ENCODE measurements at places on chromosomes 3 and 15.
A peak's percentile ranks its signal among the peaks of the same experiment; 100 is the strongest.

DNA sequence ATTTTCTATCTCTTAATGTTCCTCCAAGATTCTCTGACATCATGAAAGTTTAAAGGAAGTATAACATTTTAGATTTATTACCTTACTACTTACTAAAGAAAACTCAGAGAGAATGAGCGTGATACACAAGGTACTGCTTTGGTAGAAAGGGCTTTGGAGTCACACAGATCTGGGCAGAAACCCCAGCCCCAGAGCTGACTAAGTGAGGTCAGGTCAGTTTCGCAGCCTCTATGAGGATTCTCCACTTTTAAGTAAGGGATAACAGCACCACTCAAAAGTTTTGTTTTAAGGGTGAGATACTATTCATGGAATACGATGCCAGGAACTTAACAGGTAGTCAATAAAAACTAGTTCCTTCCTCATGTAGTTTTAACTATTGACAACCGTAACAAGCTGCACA, 76.1 kb downstream of the CLDN11 start:
- DNase-seq = no peak

GRCh38 chr3:169923189-169923588, 11.8 kb downstream of the SAMD7 start:
- DNase-seq = no peak

GRCh38 chr3:145776782-145777408, 384.1 kb downstream of the PLOD2 start:
- no peak for DNase-seq

- DNase-seq = no peak
These were observed 140.5 kb upstream of the SGO1 start for GRCh38 chr3:20326541-20326940.

GRCh38 chr3:128074851-128075521, 22.7 kb downstream of the SEC61A1 start:
- DNase-seq = no peak

DNA sequence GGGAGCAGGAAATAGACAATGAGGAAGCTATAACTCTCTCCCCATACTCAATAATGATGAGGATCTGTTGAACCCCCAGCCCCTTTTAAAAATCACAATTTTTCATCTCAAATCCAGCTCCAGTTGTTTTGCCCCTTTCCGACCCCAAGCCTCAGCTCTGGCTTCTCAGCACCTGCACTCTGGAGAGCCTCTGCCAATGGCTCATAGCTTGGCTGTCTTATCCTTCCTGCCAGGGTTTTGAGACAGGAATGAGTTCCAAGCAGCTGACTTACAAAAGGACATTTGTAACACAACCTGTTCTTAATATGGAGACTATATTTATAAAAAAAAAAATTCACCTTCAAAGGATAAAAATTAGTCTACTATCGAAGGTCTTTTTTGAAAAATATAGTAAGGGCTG, 105.9 kb upstream of the NEDD4 start:
- DNase-seq = no peak

- DNase-seq = no peak
These were observed 203.3 kb downstream of the FEZF2 start for GRCh38 chr3:62169906-62170660.

GRCh38 chr3:161946443-161946960, 449.9 kb downstream of the OTOL1 start:
- DNase-seq = no peak

DNA sequence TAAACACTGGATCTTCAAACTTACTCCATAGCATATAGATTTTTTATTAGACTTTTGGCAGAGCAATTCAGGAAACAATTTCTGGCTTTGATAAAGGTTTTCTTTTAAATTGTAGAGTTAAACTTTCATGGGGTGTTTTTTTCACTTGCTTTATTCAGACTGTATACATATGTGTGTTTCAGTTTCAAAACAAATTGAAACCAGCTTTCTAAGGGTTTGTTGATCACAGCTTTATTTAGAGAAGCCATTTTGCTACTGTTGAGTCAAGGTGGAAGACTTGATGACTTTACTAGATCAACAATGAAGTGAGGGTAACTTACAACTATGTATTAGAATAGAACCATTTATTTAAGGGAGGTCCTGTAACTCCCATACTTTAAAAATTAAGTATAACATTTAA, 6.2 kb downstream of the UBE2E1 start:
- DNase-seq = no peak

- no peak for DNase-seq
These were observed 12.2 kb downstream of the FEM1B start for GRCh38 chr15:68289621-68290352.

GRCh38 chr3:15268033-15268631, 62.1 kb downstream of the CAPN7 start:
- DNase-seq = peak; percentile 84

GRCh38 chr15:89681146-89681545, 2.0 kb upstream of the PLIN1 start:
- no peak for DNase-seq

GRCh38 chr15:52348056-52348745, 52.6 kb upstream of the MYO5C start:
- DNase-seq = no peak

- peak; percentile 72 for DNase-seq
These were observed 225.1 kb upstream of the C2CD4B start for GRCh38 chr15:62389885-62390790.

GRCh38 chr3:196268284-196269163, 19.0 kb downstream of the PCYT1A start:
- no peak for DNase-seq

DNA sequence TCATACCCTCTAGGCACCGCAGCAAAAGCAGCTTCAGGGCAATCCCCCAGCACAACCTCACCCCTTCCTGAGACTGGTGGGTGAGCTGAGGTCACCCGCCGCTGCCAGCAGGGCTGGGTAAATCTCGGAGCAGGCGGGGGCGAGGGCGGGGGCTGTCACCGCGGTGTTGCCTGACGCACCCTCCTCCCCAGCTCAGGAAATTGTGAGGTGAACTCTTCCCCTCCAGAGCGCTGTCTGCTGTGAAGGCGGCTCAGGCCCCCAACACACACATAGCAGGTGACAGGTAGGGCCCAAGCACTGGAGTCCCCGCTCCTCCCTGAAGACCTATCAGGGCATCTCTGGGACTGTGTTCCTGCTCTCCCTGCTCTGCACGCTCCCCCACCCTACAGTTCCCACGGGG, 30.2 kb upstream of the FURIN start:
- peak; percentile 83 for DNase-seq

DNA sequence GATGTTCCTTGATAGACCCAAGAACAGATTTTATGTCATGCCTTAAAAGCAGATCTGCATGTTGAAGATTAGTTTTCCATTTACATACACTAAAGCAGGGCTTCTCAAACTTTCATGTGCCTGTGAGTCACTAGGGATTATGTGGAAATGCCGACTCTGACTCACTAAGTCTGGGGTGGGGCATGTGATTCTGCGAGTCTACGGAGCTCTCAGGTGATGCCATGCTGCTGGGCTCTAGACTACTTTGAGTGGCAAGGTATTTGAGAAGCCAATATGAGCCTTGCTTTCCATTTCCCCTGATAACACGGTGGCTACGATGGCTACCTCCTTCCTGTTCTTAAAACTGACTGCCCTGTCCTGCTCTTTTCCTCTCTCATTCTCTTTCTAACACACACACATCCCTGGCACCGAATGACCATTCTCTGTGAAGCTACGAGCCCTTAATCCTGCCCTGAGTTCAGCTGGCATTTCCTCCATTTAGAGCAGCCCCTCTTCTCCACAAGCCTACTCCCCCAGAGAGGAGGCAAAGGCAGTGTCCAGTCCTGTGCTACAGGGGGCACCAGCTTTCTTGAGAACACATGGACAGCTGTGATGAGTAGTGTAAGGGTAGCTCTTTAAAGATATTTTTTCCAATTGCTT, 39.7 kb upstream of the PYGO1 start:
- DNase-seq = no peak

DNA sequence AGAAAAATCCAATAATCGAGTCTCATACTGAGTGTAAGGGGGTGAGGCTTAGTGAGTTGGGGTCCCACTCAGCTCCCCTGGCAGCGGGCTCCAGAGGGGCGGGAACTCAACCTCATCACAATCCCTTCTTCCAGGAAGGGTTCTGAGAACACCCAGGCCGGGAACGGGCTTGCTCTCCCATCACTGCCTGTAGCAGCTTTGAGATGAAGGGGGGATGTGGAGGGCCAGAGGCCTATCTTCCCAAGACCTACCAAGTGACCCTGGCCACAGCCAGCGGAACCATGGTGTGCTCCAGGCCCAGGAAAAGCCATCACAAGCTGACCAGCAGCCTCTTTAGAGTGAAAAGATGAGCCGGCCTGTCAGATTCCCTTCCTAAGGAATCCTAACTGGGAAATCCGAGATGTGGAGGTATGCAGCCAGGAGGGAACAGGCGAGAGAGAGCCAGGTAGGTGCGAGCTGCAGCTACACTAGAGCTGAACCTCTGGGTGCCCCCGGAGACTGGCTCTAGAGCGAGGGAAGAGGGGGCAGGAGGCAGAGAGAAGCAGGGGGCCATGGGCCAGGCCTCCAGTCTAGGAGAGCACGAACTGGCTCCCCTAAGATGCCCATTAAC, 18.5 kb downstream of the GRAMD2A start:
- DNase-seq = no peak
